ENCODE measurements at places on chromosomes 1 and 21. TPM values are rescaled to one million over a fixed set of nuclear protein-coding genes. Genes with fewer than 3 reads are reported as not detected.

HSF2BP gene
- total RNA-seq, result 2.4 TPM

DNA sequence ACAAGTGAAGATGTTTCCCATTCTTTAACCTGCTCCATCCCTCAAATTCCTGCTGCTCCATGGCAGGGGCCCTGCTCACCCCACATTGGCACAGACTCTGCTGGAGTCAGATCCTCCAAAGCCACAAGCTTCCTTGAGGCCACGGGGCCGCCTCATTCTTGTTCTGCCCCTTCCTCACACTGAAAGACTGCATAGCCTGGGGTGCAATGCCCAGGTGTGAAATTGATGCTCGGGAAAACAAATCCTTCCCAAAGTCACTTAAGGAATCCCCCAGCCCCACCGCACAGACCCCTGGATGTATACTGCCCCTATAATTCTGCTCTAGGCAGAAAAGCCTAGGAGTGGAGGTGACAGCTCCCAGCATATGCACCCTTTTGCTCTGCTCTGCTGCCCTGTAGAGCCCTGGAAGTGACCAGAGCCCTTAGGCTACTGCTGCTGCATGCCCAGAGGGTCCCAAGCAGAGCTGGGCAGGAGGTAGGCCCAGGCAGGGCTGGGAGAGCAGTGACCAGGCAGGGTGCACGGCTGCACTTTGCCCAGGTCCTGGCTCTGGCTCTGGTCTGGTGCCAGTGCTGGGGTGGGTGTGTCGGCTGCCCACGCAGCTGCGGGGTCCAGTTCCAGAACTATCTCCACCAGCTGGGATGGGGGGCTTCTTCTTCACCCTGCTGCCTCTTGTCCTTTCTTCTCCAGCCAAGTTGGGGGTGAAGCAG is 1.6 kb downstream of the HES2 start:
- no peak for DNase-seq

GUCA2B gene
- not detected for total RNA-seq

DNA sequence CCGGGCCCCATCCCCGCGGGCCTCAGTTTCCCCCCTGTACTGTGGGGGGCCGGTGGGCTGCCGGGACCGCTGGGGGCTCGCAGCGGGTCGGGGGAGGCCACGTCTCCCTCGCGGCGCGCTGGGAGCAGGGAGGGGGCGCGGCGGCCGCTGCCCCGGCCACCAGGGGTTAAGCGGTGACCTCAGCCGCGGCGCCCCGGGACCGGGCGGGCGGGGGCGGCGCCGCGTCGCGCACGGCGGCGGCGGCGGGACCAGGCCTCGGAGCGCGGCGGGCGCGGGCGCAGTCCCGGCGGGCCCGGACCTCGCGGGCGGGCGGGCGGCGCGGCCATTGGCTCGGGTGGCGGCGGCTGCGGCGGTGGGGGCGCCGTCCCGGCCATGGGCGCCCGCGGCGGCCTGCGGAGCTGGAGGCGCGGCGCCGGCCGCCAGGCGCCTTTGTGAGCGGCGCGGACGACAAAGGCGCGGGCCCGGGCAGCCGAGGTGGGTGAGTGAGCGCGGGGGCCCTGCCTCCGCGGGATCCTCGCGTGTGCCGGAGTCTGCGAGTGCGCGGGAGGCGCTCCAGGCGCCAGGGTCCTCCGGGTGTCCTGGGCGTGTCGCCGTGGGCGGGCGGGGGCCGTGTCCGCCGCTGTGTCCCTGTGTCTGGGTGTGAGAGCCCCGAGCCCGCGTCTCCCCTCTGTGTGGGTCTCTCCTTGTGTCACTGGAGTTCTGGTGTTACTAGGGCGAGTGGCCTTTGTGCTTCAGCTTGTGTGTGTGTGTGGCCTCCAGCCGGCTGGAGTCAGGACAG is at the start of gene ARHGEF10L:
TSS of gene ARHGEF10L (plus strand) at position 222 of the 778 bp plus-strand sequence. CDS start 40,898 bp downstream, outside the sequence.
- DNase-seq, result peak; percentile 48

DNA sequence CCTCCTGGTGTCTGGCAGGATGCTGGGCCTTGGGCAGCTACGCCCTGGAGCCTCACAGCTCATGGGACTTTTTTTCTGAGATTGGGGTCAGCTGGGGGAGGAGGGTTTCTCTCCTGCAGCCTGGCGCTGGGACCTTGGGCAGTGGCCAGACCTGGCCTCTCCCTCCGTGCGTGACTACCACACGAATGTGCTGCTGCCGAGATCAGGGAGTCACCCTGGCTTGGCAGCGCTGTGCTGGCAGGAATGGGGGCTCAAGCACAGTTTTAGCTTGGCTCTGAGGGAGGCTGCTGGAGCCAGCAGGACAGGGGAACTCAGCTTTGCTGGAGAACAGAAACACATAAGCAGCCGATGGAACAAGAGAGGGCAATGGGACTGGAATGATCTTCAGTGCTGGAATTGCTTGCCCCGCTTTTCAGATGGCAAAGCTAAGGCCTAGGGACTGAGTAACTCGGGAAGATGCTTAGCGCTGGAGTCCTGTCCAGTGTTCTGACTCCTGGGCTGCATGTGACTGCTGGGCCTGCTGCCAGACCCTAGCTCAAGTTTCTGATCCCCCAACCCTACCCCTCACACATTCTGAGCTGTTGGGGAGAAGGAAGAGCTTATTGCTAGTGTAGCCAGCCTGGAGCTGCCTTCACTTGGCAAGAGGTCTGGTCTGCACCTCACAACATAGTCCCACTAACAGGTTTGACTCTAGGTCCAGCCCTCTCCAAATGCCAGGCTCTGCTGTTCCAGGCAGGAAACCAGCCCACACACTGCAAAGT is 69.9 kb downstream of the NAV1 start:
- DNase-seq, result peak; percentile 97
